ENCODE measurements at places on chromosomes 12 and 14. TPM values are rescaled to one million over a fixed set of nuclear protein-coding genes. Genes with fewer than 3 reads are reported as not detected.

- DNase-seq = peak; percentile 41
Observed at GRCh38 chr14:34161351-34162082, 210.6 kb upstream of the EGLN3 start.

DNA sequence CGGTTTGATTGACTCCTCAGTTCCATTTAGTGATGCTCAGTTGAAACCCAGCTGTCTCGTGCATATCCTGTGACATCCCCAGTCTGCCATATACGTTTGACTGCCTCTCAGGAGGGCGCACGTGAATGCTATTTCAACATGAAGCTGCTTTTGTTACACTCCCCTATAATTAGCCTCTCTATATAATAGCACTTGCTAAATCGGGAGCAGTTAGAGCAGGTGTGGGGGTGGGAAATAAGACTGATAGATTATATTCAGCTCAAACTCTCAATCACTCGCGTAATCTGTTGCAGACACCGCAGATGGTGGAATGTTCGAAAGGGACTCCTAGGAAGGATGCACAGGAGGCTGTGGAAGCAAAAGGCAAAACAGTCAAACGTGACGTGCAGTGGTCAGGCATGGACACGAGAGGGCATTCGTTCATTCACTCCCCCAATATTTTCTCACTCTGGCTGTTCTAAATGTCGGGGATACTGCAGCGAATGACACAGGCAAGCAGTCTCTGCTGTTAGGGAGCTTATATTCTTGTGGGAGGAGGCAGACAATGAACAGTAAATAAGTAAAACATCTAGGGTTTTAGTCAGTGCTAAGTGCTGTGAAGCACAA, 29.8 kb downstream of the KCNA1 start:
- DNase-seq = no peak

- DNase-seq = no peak
Observed at GRCh38 chr14:85576218-85576617, 46.3 kb downstream of the FLRT2 start.

GRCh38 chr14:93065272-93065730, 50.4 kb downstream of the ITPK1 start:
- DNase-seq = peak; percentile 12

DNA sequence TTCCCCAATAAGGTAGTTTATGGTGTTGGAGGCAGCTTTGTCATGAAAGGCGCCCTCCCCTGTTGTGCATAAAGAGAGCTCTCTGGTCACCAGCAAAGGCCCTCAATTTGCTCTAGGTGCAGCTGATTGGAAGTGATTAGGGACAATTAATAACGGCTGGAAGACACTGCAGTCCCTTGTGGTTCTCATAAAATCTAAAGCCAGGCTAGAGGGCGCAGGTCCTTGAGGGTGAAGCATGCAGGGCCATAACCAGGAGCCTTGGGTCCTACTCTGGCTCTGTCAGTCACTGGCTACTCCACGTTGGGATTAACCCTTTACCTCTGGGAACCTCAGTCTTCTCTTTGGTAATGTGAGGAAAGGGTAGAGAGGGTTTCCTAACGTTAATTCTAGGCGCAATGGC, 1.9 kb downstream of the DAAM1 start:
- DNase-seq = peak; percentile 63

DNA sequence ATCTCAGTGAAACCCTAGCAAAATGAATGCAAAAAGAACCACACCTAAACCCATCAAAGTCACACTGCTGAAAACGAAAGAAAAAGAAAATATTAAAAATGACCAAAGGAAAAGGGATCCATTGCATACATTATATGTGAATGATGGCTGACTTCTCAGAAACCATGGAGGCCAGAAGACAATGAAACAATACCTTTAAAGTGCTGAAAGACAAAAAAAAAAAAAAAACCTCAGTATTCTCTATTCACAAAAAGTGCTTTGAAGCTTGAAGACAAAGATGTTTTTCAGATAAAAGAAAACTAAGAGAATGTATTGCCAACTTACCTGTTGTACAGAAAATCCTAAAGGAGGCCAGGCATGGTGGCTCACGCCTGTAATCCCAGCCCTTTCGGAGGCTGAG, 4.5 kb upstream of the EVL start:
- DNase-seq = no peak

- DNase-seq = no peak
Observed at GRCh38 chr12:97960225-97960624, 497.6 kb downstream of the RMST start.

DNA sequence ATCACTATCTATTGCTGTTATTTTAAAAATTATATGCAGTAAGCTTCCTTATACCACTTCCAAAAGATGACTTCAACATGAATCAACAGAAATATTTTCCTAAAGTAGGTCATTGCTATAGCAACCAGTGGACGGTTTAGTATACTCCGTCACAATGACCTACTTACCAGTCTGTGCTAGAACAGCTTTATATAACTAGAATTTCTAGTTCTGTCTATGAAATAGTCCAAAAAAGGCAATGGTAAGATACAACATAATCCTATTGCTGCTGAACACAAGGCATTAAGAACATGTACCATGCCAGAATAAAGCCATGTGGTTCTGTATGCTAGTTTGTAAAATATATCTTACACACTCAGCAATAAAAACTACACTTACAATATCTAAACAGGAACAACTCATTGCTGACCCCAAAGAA, 40.7 kb upstream of the MTERF2 start:
- DNase-seq = peak; percentile 98

DNA sequence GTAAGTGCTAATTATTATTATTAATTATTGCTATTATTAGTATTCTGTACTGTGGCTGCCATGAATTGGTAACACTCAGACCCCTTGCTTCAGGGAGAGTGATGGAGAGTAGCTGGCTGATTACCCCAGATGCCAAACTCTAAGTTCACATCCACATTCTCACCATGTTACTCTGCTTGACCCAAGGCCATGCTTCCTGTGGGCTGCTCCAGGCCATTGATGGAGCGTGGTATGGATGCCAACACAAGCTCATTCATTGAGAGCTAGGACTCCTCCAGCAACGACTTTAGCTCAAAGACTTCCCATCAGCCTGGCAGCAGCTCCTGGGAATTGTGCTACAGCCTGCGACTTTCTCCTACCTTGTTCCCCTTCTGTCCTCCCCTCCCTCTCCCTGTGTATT, 233.4 kb downstream of the MSRB3 start:
- DNase-seq = no peak

DNA sequence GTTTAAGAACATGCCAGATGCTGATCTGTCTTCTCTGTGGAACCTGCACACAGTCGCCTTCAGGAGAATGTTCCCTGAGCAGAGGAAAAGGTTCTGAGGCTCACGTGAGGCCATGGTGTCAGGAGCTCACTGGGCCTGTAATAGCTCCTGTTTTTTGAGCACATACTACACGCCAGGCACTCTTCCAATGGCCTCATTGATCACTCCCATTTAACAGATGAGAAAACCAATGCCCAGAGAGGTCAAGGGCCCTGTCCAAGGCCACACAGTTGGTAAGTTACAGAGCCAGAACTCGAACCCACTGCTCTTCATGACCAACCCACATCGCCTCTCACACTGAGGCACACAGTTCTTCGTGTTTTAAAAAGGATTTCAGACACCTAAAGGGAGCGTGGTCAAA, 7.3 kb upstream of the HHIPL1 start:
- DNase-seq = no peak

DNA sequence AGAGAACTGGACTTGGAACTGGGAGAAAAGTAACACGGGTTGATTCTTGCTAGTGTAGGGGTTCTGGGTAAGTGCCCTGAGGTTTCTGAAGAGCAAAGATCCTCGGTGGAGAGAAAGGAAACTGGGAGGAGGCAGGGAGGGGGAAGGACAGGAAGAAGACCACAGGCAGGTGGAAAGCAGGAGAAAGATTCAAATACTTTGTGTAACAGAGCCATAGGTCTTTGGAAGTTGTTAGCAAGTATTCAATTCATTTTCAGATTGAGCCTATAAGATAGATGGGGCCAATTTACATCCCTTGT, 1.3 kb downstream of the PNP start:
- DNase-seq = peak; percentile 29

- no peak for DNase-seq
Observed at GRCh38 chr12:70686299-70686698, 49.1 kb upstream of the PTPRB start.

- peak; percentile 68 for DNase-seq
Observed at GRCh38 chr14:97978341-97978740, 1181.2 kb downstream of the VRK1 start.

DNA sequence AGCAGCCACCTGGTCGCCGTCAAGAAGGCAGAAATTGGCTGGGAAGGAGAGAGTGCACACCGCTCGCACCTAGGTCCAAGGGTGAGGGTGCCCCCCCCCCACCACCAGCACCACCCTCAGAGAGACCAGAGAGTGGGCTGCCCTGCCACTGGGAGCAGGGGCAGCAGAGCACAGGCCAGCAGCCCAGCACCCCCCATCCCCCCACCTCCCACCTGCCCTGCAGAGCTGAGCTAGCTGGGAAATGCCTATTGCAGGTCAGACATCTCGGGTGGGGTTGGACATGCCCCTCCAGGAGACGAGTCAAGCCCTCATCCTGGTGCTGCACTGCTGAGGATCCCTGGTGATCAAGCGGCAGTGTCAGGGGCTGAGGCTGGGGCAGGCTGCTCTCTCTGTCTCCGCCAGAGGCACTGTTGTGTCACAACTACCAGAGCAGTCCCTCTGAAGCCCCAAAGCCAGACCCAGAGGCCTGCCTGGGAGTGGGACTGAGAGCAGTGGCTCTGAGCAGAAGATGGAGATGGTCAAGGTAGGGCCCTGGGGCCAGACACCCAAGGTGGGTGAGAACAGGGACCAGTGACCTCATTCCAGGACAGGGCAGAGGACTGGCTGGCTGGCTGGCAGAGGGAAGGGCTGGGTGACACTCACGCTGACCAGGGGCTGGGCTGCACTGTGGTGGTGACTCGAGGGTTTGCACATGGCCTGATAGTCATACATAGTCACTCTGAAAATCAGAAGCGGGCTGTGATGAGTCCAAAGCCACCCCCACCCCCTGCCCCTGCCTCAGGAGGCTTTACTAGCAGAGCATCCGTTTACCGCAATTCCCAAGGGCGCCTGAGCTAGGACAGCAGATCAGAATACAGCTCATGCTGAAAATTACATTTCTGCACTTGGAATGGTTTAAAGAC, 19.7 kb upstream of the LRTM2 start:
- DNase-seq = peak; percentile 5

- DNase-seq = no peak
Observed at GRCh38 chr12:102052192-102053061, 9.4 kb downstream of the WASHC3 start.

DNA sequence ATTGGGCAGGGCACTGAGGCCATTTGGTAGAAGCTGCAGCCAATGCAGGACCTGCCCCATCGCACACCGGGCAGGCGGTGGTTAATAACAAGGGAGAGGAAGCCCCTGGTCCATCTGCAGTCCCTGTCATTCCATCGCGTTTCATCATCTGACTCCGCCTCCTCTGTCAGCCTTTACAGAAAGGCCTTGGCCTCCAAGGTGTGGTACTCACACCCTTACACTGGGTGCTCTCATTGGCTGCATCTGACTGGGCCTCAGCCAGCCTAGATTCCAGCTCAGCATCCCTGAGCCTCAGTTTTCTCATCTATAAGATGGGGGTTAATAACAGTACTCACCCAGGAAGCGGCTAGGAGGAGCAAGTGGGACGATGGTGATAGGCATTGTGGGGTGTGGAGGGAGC, 14.7 kb upstream of the HHIPL1 start:
- DNase-seq = peak; percentile 3

DNA sequence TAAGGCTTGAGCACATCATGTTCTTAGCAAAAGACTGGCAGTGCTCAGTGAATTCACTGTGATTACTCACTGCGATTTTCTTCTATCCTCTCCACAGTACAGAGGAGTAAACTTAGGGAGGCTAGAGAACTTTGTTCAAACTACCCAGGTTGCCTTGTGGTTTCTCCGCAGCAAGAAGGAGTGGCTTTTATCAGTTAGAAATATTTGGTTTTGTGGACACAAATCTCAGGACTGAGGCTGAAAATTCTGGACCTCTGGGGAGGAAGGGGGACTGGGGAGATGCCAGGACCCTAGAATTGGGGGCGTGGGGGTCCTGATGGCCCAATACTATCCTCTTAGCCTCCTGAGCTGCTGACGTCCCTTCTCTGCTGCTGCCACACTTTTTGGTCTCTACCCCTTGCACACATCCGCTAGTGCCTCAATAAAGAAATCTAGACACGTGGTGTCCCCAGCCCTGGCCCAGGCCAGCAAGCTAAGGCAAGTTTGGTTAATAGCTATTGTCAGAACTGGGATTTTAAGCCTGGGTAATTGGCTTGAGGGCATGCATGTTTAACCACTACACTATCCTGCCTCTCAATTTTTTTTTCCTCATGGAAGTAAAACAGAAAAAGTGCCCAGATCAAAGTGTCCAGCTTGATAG, 842 bp downstream of the OAS2 start:
- peak; percentile 7 for DNase-seq

GRCh38 chr14:91714805-91715204, 17.1 kb downstream of the CATSPERB start:
- DNase-seq = no peak

DNA sequence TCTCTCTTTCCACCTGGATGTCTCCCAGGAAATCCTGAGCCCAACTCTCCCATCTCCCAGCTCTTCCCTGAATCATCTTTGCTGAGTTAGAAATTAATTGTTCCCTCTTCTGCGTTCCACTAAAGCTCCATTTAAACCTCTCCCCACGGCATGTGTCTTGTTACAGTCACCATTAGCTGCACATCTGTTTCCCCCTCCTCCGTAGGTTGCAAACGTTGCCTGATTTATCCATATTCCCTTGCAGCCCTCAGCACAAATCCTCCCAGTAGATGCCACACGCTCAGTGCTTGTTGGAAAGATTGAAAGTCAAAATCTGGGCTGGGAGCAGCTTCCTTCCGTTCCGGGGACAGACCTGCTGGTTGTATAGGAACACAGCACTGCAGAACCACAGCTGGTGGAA, 90.4 kb downstream of the SLC24A4 start:
- no peak for DNase-seq

The TTC5 gene
- total RNA-seq = 23.3 TPM

The NEUROD4 gene
- total RNA-seq = not detected

The MMP19 gene
- total RNA-seq = 0.17 TPM

The GDF3 gene
- not detected for total RNA-seq

The OR6C68 gene
- not detected for total RNA-seq

The YAF2 gene
- 6.8 TPM for total RNA-seq

The NAV3 gene
- 1.6 TPM for total RNA-seq
